ENCODE measurements at places on chromosomes 7 and 10.

GRCh38 chr7:18504965-18505364 lies 9.4 kb downstream of the HDAC9 start:
- DNase-seq, result no peak

GRCh38 chr10:82943142-82943541 lies 1068.1 kb downstream of the NRG3 start:
- DNase-seq, result no peak

- DNase-seq, result no peak
Measured at GRCh38 chr10:99531026-99531695, 1.6 kb upstream of the NKX2-3 start.

DNA sequence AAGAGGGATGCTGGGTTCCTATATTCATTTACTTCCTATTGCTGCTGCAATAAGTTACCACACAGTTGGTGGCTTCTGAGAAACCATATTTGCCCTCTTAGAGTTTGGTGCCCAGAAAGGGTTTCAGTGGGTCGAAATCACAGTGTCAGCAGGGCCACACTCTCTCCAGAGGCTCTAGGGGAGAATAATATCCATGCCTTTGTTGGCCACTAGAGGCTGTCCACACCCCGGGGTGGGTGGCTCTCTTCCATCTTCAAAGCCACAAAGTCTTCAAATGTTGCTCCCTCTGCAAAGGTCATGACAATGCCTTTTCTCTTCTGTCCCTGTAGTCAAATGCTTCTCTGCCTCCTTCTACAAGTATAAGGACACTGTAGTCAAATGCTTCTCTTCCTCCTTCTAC lies 989.4 kb downstream of the CCSER2 start:
- DNase-seq, result no peak

GRCh38 chr10:13053794-13054462 lies 46.0 kb upstream of the OPTN start:
- no peak for DNase-seq

DNA sequence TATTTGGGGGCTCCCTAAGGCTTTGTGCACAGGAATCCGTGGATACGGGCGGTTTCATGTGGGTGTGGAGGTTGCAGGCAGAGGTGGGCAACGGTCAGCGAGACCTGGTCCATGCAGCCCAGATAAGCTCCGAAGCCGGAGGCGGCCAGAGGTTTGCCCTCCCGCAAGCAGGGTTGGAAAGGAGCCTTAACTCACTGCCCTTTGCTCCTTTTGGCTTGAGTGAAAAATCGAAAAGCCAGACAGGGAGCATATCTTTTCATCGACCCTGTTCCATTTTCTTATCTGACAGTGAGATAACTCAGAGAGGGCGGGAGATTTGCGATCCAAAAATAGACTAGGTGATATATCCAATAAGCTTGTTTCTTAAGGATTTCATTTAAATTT lies 1.5 kb downstream of the GRM3 start:
- DNase-seq, result no peak
